ENCODE measurements at places on chromosomes 6 and 20.

- DNase-seq, result no peak
These were observed 462.9 kb downstream of the COL12A1 start for GRCh38 chr6:74742793-74743508.

DNA sequence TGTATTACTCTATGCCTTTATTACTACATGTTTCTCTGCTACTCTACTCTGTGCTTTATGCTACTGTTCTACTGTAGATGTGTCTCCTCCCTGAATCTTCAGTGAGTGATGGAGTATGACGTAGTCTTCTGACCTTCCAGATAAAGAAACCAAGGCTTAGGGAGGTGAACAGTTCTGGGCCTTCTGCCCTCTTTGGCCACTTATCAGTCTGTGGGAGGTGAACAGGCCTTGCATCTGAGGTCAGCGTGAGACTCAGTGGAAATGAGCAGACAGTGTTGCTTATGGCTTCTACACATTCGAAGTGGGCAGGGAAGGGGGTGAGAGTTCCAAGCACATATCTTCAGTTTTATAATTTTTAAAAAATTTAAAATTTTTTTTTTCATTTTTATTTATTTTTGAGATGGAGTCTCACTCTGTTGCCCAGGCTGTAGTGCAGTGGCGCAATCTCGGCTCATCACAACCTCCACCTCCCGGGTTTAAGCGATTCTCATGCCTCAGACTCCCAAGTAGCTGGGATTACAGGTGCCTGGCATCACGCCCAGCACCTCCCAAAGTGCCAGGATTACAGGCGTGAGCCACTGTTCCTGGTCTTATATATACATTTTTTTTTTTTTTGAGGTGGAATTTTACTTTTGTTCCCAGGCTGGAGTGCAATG is 24.2 kb downstream of the MYBL2 start:
- no peak for DNase-seq

GRCh38 chr20:7195704-7196103 is 428.2 kb downstream of the BMP2 start:
- DNase-seq, result no peak

DNA sequence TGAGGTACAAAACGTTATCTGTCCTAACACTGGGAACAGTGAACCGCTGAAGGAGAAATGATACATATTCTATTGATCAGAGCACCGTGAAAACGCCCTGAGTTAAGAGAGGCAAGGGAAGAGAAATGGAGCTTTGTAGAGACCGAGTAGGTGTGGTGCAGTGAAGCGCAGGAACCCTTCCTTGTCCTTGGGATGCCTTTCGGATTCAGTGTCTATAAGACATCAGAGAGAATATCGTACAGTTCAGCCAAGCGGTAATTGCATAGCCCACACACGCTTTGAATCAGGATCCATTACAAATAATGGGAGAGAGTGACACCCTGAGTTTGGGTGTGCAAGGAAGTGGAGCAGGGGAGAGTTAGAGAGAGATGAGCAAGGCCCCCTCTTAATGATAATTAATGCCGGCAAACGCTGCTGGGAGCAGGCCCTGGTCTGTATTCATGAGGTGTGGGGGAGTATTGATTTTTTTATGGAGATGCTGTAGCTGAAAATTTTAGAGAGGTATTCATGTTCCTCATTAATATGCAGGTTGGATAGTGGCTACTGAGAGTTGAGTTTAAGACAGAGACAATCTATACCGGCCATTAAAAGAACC is 20.7 kb downstream of the NOX3 start:
- no peak for DNase-seq

DNA sequence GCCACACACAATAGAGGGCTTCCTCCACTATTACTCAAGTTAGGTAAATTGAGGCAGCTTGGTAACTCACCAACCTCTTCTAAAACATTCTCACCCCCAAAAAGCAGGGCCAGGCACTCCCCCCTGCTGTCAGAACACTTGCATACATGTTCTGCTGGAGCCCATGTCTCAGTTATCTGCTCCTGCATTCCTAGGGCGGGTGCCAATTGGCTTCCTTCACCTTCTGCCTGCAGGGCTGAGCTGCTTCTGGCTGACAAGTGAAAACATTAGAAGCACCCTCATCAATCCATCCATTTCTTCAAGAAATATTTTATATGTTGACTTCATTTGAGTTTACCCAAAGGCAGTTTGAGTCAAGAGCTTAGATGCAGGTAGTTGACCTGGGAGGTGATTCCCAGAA is 4.5 kb upstream of the ENTPD6 start:
- DNase-seq, result no peak

GRCh38 chr6:14796974-14797762 is 448.7 kb upstream of the JARID2 start:
- no peak for DNase-seq

DNA sequence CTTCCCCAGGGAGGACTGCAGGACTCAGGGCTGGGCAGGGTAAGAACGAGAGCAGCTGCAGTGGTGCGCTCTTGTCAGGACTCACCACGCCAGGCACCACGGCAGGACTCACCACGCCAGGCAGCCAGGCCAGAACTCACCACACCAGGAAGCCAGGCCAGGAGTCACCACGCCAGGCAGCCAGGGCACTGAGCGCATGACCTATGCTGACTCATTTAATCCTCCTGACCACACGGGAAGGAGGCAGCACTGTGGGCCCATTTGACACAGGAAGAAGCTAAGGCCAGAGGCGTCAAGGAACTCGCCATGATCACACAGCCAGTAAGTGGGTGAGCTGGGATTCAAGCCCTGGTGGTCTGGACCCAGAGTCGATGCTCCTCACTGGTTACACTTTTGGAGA is 189.3 kb downstream of the PREX1 start:
- no peak for DNase-seq

All from activated T-cell treated with anti-CD3 and anti-CD28 coated beads, Interleukin-2, amount 50 U/mL, for 4 hours (primary cell).